ENCODE measurements at places on chromosomes 13 and 19.
A peak's percentile ranks its signal among the peaks of the same experiment; 100 is the strongest.

GRCh38 chr19:2795827-2796658 is 10.7 kb downstream of the THOP1 start:
- DNase-seq, result no peak

DNA sequence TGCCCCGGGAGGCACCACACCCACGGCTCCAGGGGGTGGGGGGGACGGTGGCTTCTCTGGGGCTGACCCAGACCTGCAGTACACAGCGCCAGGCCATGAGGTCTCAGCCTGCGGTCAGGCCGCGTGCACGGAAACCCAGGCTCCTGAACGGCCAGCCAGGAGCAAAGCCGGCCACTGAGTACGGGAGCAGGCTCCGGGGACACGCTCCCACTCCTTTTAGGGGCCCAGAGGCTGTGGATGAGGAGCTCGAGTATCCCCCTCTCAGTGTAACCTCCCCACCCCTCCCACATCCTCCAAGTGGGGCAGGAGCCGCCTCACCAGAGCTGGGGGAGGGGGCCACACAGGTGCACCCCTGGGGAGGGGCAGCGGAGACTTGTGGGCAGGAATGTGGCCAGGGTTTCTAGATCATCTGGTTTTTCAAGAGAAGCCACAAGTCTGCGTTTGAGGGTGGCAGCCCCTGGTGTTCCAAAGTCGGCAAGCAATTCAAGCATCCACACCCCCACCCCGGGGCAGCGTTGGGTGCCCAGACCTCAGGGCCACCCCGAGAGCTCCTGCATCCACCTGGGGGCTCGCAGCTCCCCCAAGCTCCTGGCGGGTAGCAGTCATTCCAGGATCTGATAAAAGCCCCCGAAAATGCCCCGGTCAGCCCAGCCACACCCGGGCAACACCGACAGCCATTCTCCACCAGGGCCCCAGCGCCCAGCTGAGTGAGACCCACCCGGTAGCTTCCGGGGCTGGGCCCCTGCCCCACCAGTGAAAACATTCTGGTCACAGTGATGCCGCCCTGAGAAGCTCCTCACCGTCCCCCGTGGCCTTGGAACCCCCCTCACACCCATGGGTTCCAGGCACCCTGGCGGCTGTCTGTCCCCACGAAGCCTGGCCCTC is 6.1 kb downstream of the SBNO2 start:
- DNase-seq, result no peak

GRCh38 chr13:113367020-113367560 is 3.2 kb upstream of the GRTP1 start:
- DNase-seq, result no peak

DNA sequence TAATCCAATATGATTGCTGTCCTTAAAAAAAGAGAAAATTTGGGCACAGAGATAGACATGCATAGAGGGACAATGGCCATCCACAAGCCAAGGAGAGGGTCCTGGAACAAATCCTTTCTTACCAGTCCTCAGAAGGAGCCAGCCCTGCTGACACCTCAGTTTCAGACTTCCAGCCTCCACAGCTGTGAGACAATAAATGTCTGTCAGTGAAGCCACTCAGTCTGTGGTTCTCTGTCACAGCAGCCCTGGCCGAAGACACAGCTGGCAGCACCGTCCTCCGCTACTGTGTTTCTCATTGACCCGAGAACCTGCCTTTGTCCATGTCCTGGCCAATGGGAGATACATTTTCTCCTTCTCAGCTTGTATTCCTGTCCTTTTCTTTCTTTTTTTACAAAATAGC is 207.9 kb downstream of the TM9SF2 start:
- DNase-seq, result no peak

- DNase-seq, result no peak
These were observed 1.3 kb upstream of the RDH8 start for GRCh38 chr19:10011974-10012373.

DNA sequence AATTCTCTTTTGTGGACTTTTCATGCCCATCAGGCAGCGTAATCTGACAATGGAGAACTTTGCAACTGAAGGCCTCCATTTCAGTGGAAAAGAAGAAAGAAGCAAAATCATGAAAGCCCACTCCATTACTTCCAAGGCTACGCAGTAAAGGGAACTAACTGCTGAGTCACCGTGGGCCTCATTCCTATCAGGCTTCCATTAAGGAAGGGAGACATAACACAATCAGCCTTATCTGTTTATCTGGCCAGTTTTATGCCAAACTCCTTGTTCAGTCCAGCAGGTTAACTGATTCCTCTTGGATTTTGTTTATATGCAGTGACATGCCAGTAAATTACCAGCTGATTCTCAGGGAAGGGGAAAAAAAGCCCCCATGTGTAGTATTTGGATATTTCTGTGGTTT is 56.8 kb upstream of the KATNAL1 start:
- no peak for DNase-seq

DNA sequence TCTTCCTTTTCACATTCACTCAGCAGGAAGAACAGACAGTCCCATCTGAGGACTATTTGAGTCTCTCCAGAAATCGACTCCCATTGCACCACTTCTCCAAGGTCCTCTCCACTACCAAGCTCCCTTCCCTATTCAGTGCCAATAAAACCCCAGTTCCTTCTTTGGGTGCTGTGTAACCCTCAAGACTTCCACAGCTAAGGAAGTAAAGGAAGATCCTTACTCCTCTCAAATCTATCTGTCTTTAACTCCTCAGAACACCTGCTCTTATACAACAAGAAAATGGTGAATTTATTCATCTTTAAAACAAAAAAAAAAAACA is 29.2 kb upstream of the TM9SF2 start:
- no peak for DNase-seq

GRCh38 chr19:46076951-46077814 is 36.4 kb upstream of the IGFL4 start:
- DNase-seq, result peak; percentile 16

DNA sequence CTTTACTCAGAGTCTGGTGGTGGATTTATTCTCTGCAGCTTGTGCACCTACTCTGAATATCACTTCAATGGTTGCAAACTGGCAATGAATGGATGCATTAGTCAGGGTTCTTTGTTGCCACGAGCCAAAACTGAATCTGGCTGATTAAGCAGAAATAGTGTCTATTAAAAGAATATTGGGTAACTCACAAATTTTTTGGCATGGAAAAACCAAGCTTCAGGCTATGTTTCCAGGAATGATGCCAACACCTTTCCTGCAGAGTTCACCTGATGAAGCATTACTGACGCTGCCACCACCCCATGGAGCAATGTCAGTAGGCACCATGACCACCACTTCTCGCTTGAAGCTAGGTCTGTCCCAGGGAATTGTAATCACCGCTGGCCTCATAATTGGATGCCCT is 597.8 kb upstream of the SLC10A2 start:
- DNase-seq, result no peak

- no peak for DNase-seq
These were observed at the start of gene UHRF1 for GRCh38 chr19:4909156-4909896. UHRF1 (plus strand) TSS chr19:4909501; CDS start chr19:4910886, 1,385 bp downstream.

GRCh38 chr19:1081301-1082164 is 13.6 kb downstream of the POLR2E start:
- DNase-seq, result no peak

GRCh38 chr13:66359910-66360552 is 870.1 kb downstream of the PCDH9 start:
- DNase-seq, result no peak

DNA sequence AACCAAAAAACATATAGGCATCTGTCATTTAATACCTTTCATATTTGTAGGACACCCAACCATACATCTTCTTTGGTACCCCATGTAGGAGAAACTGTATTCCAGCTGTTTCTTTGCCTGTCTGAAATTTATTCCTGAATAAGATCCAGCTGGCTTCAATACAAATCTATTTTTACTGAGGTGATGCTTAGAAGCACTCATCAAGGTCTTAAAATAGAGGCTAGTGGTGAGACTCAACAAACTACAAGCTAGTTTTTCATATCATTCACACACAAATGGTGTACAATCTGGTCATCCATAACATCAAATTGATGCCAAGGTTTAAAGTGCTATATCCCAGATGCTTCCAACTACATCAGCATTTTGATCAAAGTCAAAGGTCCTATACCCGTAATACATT is 1071.3 kb upstream of the MIR17HG start:
- DNase-seq, result no peak

GRCh38 chr19:4676955-4677731 is 7.0 kb upstream of the MYDGF start:
- no peak for DNase-seq

- DNase-seq, result no peak
These were observed 48.6 kb downstream of the PEPD start for GRCh38 chr19:33472691-33473652.

- DNase-seq, result no peak
These were observed 292.1 kb downstream of the TDRD3 start for GRCh38 chr13:60689076-60689475.

DNA sequence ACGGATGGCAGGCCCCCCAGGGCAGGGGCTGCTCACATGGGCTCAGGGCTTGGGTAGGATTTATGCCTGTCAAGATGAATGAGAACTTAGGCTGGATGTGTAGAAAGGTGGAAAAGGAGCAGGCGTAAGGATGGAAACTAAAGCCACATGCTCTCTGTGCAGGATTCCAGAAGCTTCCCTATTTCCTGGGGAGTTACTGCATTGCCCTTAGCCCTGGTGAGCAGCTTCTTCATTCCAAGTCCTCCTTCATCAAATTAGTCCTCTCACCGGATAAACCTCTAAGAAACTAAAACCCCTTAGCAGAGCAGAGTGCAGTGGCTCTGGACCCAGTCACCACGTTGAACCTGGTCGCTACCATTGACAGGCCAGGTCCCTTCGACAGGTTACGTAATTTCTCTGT is 7.4 kb downstream of the ATP12A start:
- DNase-seq, result no peak

DNA sequence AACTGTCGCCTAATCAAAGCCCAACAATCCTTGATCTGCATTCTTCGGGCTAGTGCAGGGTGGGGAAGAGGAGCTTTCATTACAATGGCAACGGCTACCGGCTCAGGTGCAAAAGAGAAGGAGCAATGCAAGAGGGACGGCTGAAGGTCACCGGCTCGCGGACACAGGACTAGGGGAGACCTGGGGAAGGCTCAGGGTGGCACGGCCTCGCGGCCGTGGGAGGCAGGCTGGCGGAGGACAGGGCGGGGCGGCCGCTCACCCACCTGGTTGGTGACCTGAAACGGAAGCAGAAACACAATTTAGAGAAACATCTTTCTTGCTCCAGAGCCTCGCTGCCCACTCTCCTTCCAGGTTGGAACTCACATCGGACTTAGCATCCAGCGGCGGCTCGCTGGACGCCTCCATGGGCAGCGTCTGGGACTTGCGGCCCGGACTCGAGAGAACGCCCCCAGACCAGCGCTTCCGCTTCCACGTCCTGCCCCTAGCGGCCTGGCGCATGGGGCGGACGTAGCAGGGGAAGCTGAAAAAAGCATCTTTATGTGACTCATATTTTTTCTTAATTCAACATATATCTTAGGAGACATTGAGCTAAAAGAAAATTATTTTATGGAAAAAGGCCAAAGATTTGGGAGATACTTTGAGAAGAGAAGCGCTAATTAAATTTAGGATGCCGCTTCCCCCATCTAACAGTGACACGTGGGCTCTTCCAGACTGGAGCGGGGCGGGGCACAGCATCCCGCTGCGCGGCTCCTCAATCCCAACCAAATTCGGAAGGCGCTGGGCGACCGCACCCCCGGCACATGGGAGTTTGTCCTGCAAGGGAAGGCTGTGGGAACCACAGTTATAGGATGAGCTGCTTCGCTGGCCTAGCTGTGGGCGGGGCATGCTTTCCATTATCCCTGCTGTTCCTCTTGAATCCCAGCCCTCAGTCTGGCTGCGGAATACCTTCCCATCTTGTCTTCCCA is at the start of gene COMMD6:
Gene COMMD6, minus strand, starts transcription at position 441 of the 965 bp plus-strand sequence. Its CDS starts 36 bp downstream, at position 405.
- DNase-seq, result peak; percentile 80

DNA sequence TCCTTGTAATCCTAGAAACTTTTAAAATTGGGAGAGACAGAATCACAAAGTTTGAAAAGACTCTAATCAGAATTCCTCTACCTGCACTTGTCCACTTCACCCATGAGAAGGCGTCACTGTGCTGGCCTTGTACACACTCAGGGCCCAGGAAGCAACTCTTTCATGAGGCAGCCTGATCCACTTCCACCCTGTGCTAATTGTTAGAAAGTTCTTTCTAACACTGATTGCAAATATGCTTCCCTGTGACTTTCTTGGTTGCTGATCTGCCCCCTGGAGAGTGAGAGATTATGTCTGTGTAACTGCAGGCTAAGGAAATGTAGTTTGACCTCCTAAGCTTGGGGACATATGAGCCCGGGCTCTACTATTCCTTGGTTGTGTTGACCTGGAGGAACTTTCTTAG is 494.6 kb downstream of the MYO16 start:
- DNase-seq, result no peak

- DNase-seq, result peak; percentile 91
These were observed 39.6 kb downstream of the SHISA2 start for GRCh38 chr13:26011996-26012821.

GRCh38 chr19:14366529-14366928 is 14.7 kb upstream of the ADGRE5 start:
- peak; percentile 94 for DNase-seq

DNA sequence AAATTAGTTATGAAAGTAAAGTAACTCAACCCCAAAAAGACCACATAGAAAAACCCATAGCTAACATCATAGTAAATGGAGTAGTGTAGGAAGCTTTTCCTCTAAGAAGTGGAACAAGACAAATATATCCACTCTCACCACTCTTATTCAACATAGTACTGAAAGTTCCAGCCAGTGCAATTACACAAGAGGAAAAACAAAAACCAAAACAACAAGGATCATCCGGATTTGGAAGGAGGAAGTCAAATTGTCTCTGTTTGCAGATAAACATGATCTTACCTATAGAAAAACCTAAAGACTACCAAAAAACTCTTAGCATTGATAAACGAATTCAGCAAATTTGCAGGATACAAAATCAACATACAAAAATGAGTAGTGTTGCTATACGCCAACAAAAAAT is 8.5 kb upstream of the SIGLEC8 start:
- no peak for DNase-seq

DNA sequence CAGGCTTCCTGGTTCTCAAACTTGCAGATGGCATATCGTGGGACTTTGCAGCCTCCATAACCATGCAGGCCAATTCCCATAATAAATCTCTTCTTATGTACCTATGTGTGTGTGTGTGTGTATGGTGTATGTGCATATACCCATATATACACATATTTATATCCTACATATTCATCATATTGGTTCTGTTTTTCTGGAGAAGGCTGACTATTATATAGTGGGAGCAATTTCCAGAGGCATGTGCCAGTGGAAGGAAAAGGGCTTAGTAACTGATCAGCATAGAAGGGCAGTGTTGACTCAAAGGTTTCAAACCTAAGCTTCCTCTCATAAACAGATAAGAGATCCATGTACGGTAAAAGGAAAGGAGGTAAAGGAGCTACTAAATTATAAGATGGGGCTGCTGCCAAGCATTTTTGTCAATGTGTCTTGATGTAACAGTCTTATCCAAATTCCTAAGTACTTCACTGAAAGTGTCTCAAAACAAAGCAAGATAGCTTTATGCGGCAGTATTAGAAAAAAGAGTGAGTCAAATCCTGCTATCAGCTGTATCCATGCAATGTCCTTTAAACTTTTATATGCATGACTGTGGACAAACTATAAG is 432.1 kb downstream of the TBC1D4 start:
- DNase-seq, result no peak

Measured in CD8-positive, alpha-beta T cell (primary cell).